ENCODE measurements at places on chromosomes 6 and 20. TPM values are rescaled to one million over a fixed set of nuclear protein-coding genes. Genes with fewer than 3 reads are reported as not detected.
A peak's percentile ranks its signal among the peaks of the same experiment; 100 is the strongest.

- no peak for DNase-seq
Observed at GRCh38 chr6:157258878-157259277, 64.4 kb downstream of the TMEM242 start.

FAXC gene
- 14.2 TPM for total RNA-seq

- DNase-seq, result no peak
Observed at GRCh38 chr20:14764511-14765369, 427.3 kb upstream of the FLRT3 start.

GRCh38 chr6:2579241-2579761 is 171.4 kb downstream of the MYLK4 start:
- DNase-seq, result no peak

GRCh38 chr20:4729265-4729664 is 7.6 kb downstream of the PRND start:
- DNase-seq, result no peak

GRCh38 chr6:106973018-106973835 is 1.3 kb downstream of the CD24 start:
- no peak for DNase-seq

DNA sequence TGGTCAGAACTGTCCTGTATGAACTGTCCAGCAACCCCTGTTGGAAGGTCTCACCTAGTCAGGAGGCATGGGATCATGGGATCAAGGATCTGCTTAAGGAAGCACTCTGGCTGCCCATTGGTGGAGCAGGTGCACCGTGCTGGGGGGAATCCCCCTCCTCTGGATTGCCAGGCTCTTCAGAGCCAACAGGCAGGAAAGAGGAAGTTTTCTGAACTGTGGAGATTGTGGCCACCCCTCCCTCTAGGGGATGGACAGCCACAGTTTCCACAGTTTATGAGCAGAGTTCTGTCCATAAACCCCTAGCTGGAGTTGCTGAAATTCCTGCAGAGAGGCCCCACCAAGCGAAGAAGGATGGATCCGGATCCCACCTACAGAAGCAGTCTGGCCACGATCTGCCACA is 13.0 kb upstream of the HLA-DQB1 start:
- no peak for DNase-seq

DNA sequence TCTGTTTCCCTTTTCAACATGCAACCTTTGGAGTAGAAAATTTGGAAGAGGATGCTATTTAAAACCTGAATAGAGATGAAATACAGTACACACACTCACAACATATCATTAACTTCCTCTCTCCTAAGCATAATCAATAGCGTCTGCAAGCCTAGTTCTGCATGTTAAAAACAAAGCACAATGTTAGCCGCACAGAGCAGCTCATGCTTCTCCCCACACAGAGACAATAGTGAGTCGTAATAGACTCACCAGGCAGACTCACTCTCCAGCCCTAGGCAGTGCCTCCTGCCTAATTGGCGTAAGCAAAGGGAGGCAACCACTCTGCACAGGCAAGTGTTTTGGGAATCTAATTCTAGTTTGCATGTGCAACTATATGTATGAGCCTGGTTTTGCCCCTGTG is 45.8 kb upstream of the ARID1B start:
- peak; percentile 58 for DNase-seq

BPIFA1 gene
- total RNA-seq, result not detected

DNA sequence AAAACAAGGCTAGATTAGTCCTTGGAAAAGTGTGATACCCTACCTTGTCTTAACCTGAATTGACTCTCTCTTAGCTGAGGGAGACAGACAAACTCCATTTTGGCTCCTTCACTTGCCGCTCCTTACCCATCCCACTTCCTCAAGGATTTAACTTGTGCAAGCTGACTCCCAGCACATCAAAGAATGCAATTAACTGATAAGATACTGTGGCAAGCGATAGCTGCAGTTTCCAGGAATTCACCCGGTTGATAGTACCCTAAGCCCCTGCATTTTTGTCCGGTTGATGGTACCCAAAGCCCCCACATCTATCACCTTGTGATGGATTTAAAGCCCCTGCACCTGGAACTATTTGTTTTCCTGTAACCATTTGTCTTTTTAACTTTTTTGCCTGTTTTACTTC is 1.9 kb upstream of the SERINC3 start:
- DNase-seq, result no peak

GRCh38 chr6:49087369-49087768 is 375.7 kb downstream of the MMUT start:
- DNase-seq, result no peak

DNA sequence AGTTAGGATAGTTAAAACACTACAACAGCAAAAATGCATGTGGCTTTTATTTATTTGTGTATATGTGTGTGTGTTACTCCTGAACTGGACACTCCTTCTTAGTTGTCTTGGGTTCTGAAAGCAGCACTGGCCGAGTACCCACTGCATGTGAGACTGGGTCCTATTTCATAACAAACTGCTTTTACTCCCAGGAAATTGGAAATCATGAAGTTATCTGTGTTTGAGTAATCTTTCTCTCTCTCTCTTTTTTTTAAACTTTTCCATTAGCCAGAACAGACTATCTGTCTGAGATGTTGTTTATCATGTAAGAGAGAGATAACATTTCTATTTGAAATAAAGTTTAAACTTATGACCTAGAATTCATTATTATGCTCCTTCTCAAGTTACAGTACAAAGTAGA is 110.4 kb downstream of the LIN28B start:
- no peak for DNase-seq

- DNase-seq, result peak; percentile 69
Observed at GRCh38 chr6:132715204-132715603, 1.3 kb upstream of the VNN1 start.

- no peak for DNase-seq
Observed at GRCh38 chr20:63334356-63334755, 26.8 kb downstream of the CHRNA4 start.

DNA sequence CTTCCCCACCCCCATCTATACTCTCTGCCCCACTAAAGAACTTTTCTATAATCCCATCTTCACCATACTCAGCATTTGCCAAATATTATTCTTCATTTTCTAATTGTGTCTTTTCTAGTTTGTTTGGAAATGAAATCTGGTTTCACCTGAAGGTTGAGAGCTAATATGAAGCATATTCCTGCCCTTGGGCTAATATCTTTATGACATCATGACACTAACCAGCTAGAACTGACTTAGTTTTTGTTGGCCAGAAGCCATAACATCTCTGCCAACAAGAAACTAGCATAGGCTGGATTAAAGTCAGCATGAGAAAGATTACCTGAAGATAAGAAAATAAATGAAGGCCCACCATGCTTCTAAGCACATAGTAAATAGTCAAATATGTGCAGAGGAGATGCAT is 16.7 kb downstream of the UNC5CL start:
- DNase-seq, result peak; percentile 63

DNA sequence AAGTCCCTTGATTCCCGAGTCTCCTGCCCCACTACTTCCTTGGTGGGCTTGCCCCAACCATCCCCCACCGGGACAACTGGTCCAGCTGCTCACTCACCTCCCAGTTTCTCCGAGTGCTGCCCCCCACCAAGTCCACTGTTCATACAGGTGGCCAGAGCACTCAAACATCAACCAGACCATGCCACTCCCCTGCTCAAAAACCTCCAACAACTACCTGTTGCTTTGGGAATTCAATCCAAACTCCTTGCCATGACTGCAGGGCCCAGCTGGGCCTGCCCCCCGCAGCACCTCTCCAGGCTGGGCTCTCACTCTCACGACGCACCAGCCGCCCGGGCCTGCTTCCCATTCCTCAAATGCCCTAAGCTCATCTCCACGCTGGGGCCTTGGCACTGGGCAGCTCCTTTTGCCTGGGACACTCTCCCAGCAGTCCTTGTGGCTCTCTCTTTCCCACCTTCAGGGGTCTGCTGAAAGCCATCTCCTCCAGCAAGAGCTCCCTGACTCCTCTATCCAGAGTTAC is 97.5 kb downstream of the NFATC2 start:
- DNase-seq, result no peak

DNA sequence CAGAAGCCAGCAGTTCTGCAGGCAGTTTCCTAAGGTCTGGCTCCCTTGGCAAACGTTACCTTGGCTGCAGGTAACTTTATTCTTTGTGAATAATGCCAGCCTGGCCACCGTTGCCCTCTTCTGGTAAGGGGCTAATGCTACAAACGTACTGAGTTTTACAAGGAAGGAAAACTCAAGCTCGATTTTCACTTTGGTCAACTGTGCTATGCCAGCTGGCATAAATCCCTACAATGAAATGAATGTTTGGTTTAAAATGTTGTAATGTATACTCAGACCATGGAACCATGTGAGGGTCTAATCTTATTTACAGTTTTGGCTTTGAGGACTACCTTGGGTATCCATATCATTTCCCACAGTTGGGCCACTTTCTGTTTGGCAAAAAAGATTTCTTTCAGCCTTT is 101.4 kb downstream of the SLX4IP start:
- DNase-seq, result no peak

DNA sequence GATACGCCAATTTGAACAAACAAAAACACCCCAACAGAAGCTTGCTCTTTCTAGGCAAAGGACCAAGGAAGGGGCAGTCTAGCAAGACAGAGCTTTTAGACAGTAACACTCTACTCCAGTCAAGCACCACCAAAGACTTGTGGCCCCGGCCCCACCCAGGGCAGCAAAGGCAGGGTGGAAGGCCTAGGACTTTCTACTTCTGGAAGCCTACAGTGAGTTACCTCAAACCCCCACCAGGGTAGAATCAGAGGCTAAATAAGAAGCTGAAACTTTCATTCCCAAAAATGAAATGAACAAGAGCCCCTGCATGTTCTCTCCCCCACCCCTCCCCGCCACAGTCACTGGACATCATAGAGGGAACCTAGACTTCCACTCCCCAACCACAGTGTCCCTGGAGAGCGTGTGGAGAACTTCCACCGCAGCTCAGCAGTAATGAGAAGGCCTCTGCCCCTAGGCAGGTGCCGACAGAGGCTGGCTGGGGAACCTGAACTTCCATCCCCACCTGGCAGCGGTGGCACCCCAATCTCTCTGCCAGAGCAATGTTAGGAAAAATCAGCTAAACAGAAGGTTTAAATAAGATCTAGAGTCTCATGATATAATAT is 40.0 kb downstream of the KATNA1 start:
- DNase-seq, result no peak

GRCh38 chr6:169798764-169799473 is 47.5 kb downstream of the ERMARD start:
- DNase-seq, result no peak

DNA sequence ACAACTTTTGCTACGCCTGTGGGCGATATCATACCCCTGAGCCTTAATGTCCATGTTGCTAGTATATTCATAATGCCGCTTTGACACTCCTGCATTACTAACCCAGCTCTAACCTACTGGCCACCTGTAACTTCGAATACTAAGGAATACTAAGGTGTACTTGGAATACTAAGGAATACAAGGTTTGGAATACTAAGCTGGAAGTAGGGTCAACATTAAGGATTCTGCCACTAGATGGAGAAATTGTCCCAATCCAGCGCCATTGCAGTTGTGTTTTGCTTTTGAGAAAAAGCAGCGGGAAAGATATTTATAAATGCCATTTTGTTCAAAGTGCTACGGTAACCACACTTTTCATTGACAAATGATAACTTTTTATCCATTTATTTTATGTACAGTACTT is 10.7 kb downstream of the TBXT start:
- no peak for DNase-seq

GRCh38 chr6:111721753-111722154 is 116.1 kb upstream of the TRAF3IP2 start:
- DNase-seq, result peak; percentile 28

DNA sequence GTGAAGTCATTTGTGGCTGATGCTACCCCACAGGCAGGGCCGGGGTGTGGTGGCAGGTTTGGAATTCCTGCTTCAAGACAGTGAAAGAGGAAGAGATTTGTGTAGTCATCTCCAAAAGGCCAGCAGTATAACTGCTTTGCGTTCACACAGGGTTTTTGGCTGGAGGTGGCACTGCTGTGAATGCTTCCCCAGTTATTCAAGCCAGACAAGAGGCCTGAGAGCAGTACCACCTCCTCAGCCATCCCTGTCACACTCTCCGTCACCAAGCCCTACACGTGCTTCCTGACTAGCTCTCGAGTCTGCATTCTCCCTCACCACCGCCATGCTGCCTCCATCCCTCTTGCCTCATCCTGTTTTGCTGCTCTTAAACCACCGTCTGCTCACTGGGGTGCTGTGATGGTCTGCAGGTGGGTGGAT is 23.9 kb downstream of the ARMC2 start:
- no peak for DNase-seq

- DNase-seq, result no peak
Observed at GRCh38 chr6:167679790-167680604, 146.7 kb upstream of the AFDN start.

DNA sequence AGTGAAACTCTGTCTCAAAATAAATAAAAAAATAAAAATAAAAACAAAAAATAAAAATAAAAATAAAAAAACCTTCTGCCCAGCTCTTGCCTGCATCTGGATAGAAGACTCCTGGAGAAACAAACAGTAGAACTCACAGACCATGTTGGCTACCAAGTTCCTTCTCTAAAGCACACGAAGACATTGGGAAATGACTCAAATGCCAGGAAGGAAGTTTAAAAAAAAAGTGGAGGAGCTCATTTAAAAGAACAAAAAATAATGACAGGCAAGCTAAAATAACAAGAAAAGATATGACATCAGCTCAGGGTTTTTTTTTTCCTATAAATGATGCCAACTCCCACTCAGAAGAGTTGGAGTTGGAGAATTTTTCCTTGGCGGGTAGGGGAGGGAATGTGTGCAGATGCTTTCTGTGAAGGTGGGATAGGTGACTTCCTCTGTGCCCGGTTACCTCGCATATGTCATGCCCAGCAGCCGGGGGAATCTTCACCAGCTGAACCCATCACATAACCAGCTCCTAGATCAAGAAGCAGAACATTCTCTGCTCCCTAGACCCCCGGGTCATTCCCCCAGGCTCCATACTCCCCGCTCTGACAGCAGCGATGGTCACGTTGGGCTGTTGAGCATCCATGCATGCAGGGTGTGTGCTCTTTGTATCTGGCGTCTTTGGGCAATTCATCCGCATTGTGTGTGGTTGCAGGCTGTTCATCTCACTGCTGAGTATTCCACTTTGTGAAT is 17.3 kb upstream of the CD93 start:
- DNase-seq, result no peak

PXDC1 gene
- total RNA-seq, result 33.0 TPM

- DNase-seq, result no peak
Observed at GRCh38 chr20:58092871-58093270, 135.6 kb downstream of the ANKRD60 start.

All from foreskin keratinocyte (primary cell).